Left hindlimb (tissue), 1 donor: ENCODE measurements at places on chromosomes 5 and 9.

DNA sequence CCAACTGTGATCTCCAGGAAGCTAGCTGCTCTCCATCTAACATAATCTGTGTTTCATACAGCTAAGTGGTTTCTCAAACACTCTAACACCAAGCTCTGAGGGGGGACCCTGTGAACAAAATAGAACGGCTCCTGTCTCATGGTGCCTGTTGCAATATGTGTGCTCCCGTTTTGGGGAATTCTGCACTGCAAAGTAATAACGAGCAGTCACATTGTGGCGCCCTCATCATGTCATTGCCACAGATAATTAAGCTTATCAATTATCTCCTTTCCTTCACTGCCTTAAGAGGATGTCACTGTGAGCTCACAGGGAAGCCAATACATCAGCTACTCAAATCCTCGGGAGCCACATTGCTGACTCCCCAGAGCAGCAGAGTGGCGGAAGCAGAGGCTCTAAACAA, 416.2 kb downstream of the SPOCK1 start:
- no peak for DNase-seq

DNA sequence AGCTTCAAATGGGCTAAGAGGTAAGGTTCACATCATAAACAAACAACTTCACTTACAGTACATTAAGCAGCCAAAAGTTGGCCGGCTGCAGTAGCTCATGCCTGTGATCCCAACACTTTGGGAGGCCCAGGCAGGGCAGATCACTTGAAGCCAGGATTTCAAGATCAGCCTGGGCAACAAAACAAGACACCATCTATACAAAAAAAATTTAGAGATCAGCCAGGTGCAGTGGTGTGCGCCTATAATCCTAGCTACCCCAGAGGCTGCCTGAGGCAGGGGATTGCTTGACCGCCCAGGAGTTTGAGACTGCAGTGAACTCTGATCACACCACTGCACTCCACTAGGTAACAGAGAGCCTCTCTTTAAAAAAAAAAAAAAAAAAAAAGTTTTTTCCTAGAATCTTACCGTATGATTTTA, 16.9 kb downstream of the UBTD2 start:
- no peak for DNase-seq

GRCh38 chr9:113545068-113545467, 81.5 kb downstream of the RGS3 start:
- no peak for DNase-seq

DNA sequence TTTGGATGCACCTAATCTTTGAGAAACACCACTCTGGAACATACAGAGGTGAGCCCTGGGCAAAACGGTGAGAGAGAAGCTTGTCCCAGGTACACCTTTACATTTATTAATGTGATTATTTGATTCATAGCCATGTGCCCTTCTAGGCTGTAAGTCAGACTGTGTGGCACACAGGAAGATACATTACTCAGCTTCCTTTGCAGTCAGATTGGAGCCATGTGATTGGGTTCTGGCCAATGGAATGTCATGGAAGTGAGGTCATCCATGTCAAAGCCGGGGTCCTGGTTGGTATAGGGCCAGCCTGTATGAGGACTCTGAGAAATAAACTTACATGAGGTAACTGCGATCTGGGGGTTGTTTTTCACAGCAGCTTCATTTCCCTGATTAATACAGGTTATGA, 106.8 kb upstream of the CD180 start:
- DNase-seq: no peak

GRCh38 chr9:96596601-96597111, 23.0 kb downstream of the CDC14B start:
- no peak for DNase-seq

DNA sequence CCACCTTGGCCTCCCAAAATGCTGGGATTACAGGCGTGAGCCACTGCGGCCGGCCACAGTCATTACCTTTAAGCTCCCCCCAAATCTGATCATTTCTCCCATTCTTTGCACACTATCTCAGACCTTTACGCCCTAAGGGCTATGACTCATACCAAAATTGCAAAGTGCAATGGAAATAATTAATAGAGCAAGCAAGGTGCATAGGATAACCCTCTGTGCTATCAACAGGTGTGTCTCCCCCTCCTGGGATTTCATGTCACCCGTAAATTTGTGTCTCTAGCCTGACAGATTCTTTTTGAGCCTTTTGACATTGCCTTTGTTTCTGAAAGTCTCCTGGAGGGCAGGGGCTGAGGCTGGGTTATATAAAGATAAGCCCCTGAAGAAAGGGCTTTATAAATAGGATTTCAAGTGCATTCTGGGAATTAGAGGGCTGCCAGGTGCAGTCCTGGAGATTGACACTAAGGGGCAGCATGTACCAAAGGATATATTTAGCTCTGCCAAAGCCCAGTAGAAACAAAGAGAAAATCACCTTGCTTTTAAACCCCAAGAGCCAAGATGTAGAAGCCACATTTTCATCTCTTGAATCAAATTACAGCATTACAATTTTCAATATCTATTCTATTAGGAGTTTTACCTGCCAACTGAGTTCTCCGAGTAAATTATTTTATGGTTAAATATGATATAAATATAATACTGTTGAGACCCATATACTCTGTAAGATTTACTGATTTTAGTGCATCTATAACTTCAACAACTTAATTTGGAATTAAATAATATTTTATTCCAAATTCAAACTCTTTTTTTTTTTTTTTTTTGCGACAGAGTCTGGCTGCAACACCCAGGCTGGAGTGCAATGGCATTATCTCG, 18.2 kb downstream of the S100Z start:
- DNase-seq: peak; percentile 51

DNA sequence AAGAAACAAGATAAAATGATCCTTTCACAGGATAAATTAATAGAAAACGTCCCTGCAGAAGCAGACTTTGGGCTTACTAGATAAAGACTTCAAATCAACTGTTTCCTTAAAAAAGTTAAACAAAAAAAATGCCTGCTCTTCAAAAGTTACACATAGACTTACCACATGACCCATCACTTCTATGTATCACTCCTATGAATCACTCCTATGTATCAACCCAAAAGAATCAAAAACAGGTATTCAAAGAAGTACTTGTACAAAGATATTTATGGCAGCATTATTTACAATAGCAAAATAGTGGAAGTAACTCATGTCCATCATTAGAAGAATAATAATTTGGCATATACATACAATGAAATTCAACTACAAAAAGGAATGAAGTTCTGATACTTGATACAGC, 56.3 kb upstream of the PRDM9 start:
- DNase-seq: no peak

- no peak for DNase-seq
Measured at GRCh38 chr9:17018540-17019196, 116.2 kb upstream of the CNTLN start.

GRCh38 chr5:78569441-78569840, 79.1 kb downstream of the LHFPL2 start:
- peak; percentile 72 for DNase-seq

DNA sequence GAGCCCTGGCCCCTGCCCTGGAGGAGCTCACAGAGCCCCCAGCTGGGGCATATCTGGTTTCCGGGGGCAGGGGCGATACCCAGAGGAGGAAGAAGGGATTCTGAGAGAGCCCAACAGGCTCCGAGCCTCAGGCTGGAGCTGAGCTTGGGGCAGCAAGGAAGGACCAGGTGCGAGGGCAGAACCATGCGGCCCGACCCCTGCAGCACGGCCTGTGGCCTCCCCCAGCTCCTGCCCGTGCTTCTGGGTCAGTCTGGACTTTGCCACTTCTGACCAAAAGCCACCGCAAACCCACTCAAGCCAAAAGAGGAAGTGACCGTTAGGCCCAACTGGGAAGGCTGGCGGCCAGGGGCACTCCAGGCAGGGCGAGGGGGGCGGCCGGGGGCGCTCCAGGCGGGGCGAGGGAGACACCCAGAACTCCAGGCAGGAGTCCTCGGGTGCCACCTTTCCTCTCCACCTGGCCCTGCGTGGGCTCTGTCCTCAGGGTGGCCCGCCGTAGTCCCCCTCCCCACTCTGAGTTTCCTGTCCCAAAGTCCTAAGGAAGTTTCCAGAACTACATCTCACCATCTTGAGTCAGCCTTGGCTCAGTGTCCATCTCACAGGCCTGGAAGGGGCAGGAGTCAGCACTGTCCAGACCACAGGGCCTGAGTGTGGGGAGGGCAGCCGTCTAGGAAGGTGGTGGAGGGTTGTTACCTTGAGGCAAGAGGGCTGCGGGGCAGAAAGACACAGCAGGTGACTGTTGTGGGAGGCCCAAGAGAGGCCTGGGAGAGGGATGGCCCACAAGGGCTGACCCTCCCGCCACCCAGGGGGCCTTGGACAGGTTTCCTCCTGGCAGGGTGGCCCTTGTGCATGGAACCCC, 946 bp upstream of the LTC4S start:
- DNase-seq: no peak

DNA sequence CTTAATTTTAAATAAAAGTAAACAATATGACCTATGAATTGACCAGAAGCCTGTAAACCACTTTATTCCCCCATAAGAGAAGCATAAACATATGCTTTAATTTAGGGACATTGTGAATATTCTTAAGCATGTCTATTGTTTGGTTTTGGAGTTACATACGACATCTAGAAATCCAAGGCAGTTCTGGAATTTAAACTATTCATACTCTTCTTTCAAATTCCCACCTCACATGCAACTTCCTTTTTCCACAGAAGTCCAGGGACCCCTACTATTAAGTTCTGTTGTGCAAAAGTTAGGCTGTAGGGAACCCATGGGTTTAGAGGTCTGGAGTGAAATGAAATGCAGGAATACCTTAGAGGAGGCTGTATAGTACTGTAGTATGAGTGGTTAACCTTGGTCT, 2.1 kb downstream of the RIC1 start:
- DNase-seq: no peak

DNA sequence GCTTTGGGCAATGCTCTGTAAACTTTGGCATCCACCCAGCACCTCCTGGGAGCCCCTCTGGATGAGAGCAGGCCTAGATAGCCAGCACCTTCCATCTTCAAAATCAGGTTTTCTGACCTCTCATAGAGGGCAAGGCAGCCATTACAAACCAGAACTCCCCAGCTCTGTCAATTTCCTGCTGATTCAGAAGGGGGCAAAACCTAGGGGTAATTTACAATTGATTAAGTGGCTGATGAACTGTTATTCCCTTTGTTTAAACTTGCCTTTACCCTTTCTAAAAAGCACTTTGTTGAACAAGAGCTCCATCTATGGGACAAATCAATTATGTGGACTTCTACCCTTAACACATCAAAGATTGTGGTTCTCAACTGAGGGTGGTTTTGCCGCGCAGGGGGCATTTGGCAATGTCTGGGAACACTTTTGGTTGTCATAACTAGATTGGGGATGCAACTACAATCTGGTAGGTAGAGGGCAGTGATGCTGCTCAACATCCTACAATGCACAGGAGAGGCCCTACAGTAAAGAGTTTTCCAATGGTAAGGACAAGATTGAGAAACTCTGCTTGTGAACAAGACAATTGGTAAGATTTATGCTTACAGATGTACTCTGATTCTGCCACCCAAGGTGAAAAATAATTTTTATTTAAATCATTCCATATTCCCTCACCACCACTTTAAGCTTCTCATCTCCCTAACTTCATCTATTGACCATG, 184.1 kb downstream of the MARCHF11 start:
- no peak for DNase-seq

DNA sequence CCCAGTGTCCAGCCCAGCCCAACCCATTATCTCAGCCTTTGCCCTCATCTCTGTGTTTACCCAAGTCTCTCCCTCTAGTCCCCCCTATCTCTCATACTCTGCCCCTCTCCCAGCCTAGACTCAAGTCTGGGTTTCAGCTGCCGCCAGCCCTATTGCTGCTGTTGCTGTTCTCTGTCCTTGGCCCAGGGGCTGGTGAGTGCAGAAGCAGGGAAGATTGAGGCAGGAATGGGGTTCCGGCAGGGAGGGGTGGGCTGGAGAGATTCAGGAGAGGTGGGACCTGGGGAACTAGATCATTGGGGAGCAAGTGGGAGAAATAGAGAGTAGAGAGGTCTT, 702 bp downstream of the TMEM8B start:
- DNase-seq: no peak

DNA sequence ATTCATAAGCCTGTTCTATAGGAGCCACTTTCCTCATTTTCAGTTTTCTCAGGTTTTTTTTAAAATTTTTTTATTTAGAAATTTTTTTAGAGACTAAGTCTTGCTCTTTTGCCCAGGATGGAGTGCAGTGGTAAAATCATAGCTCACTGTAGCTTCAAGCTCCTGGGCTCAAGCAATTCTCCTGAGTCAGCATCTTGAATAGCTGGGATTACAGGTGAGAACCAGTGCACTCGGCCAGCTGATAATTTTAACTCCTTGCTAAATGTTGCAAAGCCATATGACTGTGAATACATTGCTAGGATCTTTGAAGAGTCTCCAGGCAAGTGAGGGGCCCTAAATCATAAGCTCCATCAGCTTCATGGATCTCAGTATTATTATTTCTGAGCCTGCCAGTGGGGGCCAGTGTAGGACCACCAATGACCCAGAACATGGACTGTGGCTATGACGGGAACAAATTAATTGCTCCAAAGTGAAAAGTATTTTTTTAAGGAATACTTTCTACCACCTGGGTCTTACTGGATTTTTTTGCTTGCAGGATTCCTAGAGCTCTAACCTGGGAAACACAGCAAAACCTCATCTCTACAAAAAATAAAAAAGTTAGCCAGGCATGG, 5.7 kb upstream of the GAPVD1 start:
- DNase-seq: no peak

- peak; percentile 56 for DNase-seq
Measured at GRCh38 chr5:150523472-150524350, 15.8 kb downstream of the NDST1 start.

DNA sequence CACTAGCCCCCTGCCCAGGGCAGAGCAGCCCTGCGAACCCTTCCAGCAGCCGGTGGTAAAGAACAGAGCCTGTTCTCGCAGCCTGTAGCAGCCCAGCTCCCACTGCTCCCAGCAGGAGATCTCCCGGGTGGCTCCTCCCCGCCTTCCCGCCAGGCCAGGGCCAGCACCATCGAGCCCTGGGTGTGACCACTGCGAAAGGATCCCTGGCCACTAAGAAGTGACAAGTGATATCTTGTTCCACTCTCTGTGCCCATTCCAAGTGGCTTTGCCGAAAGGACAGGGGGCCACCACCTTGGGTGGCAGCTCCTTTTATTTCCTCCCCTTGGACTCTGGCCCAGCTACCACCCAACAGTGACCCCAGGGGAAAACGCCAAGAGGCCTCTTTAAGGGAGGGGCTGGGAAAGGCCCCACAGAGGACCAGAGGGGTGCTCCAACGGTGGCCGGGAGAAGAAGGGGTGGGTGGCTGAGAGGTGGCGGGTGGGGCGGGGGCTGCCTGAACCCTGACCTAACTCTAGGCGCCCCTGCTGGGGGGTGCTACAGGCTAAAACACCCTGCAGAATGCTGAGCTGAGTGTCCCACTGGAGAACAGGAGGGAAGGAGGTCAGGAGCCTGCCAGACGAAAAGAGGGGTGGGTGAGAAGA, 1.6 kb downstream of the NACC2 start:
- DNase-seq: no peak

DNA sequence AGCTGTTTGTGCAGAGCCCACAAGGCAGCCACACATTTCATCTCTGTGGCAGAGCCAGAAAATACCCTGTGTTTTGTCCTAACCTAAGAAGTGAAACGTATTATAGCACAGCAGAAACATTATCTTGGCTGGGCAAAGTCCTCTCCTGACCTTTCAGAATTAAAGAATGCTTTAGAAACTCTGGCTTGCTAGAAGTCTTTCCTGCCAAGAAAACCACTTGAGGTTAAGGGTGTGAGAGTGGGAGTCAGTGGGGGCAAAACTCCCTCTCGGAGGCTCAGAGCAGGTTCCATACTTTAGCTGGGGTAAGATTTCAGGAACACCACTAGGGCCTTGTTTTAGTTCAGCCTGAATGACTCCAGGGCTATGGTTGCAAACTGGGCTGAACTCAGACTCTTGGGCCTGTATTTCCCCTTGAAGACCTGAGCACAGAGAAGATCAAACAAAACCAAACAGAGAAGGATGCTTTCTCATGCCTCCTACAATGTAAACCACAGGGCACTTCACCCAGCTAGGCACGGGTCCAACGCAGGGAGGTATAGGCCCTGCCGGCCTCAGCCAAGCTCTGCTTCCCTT, 48.0 kb downstream of the ZNF366 start:
- DNase-seq: no peak
